ENCODE measurements at places on chromosomes 6 and 20.

DNA sequence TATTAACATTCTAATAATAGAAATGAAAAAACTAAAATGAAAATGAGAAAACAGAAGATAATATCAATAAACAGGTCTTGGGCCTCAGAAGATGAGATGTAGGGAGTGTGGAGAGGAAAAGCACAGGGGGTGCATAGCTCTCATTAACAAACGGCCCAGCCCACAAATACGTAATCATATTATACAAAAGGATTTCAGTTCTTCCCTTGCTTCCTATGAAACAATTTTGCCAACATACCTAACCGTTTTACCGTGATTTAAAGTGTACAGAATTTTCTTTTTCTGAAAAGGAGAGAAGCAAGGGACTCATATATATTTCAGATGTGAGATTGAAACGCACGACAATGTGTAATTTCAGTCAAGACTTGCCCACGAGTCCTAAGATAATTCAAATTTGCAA lies 136.0 kb downstream of the HFE start:
- DNase-seq, result no peak

DNA sequence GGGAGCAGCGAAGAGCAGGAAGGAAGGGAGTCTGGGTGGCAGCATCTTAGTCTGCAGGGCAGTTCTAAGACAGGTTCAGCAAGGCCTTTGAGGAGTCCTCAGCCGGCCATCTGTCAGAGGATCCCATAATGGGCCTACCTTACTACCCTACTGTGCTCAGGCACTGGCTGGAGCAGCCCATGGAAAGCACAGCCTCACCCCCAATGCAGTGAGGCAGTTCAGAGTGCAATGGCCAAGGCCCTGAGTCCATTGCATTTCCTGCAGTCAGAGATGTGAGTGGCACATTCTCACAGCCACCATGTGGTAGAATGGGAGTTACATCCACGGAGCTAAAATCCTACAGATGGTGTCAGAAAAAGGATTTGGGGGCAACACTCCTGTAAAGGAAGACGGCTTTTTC lies 19.4 kb upstream of the OVOL2 start:
- DNase-seq, result no peak

- peak; percentile 25 for DNase-seq
Measured at GRCh38 chr20:33531885-33532284, 42.0 kb downstream of the CBFA2T2 start.

GRCh38 chr6:100311707-100312251 lies 152.9 kb downstream of the SIM1 start:
- DNase-seq, result no peak

GRCh38 chr6:159529934-159530333 lies 163.1 kb downstream of the SOD2 start:
- no peak for DNase-seq

GRCh38 chr6:100553243-100553642 lies 88.5 kb upstream of the SIM1 start:
- no peak for DNase-seq

- no peak for DNase-seq
Measured at GRCh38 chr6:25883991-25884390, 9.9 kb upstream of the SLC17A3 start.

GRCh38 chr6:114061116-114061515 lies 90.2 kb upstream of the HDAC2 start:
- no peak for DNase-seq

DNA sequence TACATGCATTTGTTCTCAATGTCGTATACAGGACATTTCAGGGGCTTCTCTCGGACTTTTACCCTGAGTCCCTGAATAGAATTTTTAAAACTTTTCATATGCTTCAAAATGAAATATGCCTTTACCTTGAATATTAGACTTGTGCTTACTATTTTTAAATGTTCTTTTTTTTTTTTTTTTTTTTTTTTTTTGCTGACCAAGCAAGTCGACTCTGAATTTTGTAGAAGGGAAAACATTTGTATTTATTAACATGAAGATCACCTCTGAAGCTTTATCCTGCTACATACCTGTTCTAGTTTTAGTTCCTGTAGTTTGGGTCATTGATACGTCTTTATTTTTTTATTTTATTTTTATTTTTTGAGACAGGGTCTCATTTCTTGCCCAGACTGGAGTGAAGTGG lies 39.7 kb upstream of the SAYSD1 start:
- DNase-seq, result no peak

- DNase-seq, result peak; percentile 64
Measured at GRCh38 chr6:24358219-24358821, 461 bp upstream of the DCDC2 start.

- DNase-seq, result no peak
Measured at GRCh38 chr6:53929041-53929820, 134.4 kb downstream of the LRRC1 start.

DNA sequence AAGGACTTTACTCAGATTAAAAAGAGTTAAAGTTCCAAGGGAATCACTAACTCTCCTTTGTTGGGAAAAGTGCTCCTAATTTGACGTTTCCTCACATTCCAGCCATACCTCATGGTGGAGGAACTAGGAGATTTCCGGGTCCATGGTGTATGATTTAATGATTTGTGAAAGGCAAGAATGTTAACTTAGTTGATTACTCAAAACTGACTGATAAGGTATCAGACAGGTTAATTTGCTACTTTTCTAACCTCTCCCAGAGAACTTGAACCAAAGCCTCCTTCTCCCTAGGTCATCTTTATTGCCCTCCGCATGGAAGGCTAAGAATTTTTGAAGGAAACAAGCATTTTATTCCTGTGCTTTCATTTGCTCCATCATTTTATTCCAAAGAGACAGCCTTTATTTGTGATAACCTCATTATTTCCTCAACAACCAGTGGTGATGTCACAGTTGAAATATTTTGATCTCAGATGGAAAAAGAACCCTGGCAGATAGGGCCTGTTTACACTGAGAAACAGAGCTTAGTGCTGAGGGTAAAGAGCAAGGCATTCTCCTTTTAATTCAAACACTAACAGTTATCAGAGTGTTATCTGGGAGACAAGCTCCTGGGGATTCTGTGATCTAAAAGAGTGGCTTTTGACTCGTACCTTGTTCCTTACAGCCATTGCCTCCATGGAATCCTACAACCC lies 57.4 kb upstream of the BMP2 start:
- no peak for DNase-seq

- DNase-seq, result peak; percentile 95
Measured at GRCh38 chr6:144286503-144287393, 1.6 kb downstream of the UTRN start.

DNA sequence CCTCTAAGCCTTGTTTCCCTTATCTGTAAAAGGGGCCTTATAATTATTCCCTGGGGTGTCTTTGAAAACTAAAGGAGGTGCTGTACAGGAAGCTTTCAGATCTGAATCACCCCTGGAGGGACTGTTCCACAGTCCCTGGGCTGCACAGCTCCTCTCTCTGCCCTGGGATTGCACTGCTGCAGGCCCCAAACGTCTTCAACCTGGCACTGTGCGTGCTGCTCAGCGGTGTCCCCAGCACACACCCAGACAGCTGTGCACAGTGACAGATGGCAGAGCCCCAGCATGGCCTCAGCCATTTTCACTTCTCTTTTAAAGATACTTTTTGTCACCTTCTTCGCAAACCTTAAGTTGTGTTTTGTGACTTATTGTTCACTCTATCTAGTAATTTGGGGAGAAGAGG lies 50.7 kb upstream of the INSM1 start:
- DNase-seq, result no peak

DNA sequence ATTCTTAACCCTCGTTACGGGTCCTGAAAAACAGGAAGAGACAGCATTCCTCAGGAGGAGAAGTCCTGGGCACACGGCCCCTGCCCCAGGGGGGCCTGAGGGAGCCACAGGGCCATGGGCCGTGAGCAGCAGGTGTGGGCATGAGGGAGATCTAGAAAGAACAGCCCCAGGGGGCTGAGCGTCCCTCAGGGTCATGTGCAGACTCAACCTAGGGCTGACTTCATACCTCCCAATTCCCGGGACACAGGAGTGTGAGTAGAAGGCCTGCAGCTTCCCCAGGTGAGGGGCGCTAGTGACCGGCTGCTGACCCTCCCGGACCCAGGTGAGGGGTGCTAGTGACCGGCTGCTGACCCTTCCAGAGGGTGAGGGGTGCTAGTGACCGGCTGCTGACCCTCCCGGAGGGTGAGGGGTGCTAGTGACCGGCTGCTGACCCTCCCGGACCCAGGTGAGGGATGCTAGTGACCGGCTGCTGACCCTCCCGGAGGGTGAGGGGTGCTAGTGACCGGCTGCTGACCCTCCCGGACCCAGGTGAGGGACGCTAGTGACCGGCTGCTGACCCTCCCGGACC lies 35.1 kb downstream of the FRMD1 start:
- peak; percentile 74 for DNase-seq

GRCh38 chr6:104212977-104213668 lies 646.6 kb downstream of the HACE1 start:
- no peak for DNase-seq

DNA sequence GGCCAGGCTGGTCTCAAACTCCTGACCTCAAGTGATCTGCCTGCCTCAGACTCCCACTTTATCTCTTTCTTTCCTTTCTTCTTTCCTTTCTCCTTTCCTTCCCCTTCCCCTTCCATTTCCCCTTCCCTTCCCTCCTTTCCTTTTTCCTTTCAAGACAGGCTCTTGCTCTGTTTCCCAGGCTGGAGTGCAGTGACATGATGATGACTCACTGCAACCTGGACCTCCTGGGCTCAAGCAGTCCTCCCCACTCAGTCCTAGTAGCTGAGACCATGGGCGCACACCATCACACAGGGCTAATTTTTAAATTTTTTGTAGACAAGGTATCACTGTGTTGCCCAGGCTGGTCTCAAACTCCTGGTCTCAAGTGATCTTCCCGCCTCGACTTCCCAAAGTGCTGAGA lies 377.6 kb upstream of the ZFP64 start:
- DNase-seq, result no peak

DNA sequence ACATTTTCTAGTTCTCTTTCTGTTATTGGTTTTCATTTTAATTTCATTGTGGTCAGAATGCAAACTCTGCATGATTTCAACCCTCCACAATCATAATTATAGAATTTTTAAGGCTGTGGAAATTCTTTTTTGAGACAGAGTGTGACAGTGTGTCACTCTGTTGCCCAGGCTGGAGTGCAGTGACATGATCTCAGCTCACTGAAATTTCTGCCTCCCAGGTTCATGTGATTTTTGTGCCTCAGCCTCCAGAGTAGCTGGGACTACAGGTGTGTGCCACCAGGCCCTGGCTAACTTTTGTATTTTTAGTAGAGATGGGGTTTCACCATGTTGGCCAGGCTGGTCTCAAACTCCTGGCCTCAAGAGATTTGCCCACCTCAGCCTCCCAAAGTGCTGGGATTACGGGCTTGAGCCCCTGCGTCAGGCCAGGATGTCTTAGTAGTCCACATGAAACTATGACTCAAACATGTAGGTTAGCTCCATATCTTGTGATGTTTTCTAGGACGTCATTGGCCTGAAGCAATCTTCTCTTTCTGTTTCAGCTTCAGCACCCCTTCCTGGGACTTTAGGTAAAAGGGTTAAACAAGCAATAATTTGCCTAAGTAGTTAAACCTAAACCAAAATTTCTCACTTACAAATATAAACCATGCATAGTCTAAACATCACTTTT lies 47.4 kb upstream of the SAMD3 start:
- no peak for DNase-seq

GRCh38 chr20:32687180-32687532 lies 13.4 kb upstream of the C20orf203 start:
- no peak for DNase-seq

GRCh38 chr20:48141660-48142515 lies 356.6 kb upstream of the SULF2 start:
- DNase-seq, result no peak

- DNase-seq, result no peak
Measured at GRCh38 chr20:64231621-64232550, 23.7 kb upstream of the PCMTD2 start.

- peak; percentile 3 for DNase-seq
Measured at GRCh38 chr6:95723638-95724037, 146.3 kb downstream of the MANEA start.

- no peak for DNase-seq
Measured at GRCh38 chr6:164415832-164416563, 893.4 kb downstream of the C6orf118 start.

GRCh38 chr6:52546192-52546591 lies 30.7 kb downstream of the TRAM2 start:
- DNase-seq, result no peak

- no peak for DNase-seq
Measured at GRCh38 chr20:62323980-62324906, 21.4 kb downstream of the ADRM1 start.

- no peak for DNase-seq
Measured at GRCh38 chr6:166036316-166037095, 131.1 kb downstream of the TBXT start.

DNA sequence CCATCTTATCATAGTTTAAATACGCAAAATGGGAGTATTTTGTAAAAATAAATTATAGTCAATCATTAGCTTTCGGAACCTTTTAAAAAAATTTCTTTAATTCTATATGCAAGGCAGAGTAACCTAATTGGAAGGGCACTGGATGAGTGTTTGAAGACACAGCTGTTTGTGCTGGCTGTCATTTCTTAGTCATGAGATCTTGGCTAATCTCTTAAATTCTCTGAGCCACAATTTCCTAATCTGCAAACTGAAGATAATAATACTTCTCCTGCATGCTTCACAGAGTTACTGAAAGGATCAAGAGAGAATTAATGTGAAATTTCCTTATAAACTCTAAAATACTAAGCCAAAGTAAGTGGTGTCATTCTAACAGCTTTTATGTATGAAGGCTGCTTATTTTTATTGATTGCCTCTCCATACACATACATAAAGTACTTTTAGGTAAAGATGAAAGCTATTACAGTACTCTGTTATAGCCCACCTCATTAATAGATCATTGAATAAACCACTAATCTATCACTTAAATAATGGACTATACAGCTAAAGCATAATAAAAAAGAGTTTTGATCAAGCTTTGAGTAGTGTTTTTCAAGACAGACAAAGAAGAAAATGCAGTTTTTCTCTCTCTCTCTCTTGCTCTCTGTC lies 383.7 kb upstream of the IRAK1BP1 start:
- DNase-seq, result no peak

DNA sequence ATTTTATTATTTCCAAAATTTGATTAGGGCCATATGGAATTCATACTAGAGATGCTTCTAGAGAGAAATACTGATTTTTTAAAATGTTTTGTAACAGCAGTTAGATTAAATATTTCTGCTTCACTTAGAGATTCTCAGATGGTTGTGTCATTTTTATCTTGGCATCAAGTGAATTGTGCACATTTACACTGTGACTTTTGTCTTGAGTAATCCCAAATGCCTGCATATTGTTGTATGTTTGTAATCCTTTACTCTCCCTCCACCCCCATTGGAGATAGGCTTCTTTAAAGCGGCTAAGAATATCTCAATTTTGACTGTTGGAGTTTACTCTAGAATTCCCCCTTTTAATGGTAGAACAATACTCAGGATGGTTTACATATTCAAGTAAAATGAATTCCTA lies 19.0 kb downstream of the STX16 start:
- no peak for DNase-seq

GRCh38 chr20:32535953-32536823 lies 48.9 kb downstream of the NOL4L start:
- DNase-seq, result peak; percentile 83

Measured in ELF-1 (cell line).